COR-L47 (cell line): ENCODE measurements at places on chromosomes 5 and 9.
A peak's percentile ranks its signal among the peaks of the same experiment; 100 is the strongest.

DNA sequence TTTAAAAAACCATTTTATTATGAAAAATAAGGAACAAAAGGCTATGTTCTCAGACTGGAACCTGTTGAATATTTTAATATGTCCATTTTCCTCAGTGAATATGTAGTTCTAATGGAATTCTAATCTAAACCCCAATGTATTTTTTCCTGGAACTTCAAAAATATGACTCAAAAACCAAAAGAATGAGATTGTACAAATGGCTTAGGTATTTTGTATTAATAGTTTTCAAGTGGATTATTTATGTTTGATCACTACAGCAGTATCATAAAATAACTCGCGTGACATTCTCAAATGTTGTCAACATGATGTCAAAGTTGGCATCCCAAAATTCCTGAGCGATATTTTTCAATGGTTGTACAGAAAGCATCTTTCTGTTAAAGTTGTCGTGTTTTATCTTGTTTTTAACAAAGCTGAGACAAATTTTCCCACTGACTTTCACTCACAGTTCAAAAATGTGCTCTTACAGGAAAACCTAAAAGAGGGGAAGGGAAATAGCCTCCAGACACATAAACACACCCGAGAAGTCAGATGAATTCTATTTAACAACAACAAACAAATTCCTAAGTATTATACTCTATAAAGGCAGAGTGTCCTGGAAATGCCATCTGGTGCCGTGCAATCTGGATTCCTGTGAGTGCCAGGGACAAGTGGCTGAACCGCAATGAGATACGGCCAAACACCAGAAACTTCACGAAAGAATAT is 68.1 kb upstream of the TAS2R1 start:
- DNase-seq = no peak

- no peak for DNase-seq
Observed at GRCh38 chr5:172065431-172066065, 59.1 kb upstream of the FBXW11 start.

DNA sequence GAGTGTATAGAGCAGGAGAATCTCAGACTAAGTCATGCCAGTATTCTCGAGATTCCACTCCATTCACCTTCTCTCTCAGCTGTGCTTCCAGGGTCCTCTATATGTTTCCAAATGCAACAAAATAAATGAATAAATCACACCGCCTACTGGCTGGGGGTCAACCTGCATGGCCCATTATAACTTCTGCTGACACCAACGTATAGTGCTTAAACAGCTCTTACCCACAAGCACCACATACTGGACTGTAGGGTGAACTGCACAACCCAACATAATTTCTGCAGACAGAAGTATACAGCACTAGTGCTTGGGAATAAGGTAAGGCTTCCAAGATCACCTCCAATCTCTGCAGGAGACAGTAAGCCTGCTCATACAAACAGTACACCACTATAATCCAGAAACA is 33.1 kb upstream of the HTR4 start:
- no peak for DNase-seq

GRCh38 chr5:181188700-181189362 is 16.2 kb downstream of the TRIM7 start:
- DNase-seq = no peak

GRCh38 chr5:67607958-67608357 is 411.4 kb upstream of the CD180 start:
- no peak for DNase-seq

DNA sequence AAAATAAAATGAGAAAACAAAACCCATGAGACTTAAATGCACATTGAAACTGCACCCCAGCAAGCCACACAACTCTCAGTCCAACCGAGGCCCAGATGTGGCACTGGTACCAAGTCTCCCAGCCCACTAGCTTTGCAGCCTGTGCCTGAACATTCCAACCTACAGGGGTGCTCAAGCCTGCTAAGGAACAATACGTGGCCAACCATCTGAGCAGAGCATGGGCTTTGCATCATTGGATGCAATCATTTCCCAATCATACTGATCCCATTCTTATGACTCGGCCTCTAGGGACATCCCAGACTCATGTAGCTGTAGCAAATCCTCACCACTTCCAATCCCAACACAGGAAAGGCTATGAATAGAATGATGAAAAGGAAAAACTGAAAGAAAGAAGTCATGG is 297.2 kb downstream of the SPOCK1 start:
- no peak for DNase-seq

DNA sequence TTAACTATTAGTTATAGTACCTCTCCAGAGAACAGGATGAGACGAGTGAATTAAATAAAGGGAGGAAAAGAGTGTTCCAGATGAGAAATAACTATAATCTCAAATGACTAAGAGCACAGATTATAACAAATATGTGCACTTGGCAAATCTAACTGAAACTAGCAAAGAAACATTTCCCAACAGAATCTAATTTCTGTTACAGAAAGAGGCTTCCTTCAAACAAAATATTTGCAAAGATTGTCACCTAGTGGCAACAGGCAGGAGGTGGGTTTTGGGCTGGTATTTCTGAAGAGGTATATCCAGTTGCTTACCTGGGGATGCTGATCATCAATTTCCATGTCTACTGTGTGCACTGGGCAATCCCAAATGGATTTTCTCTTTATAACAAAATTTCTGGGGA is 5.6 kb upstream of the SPDL1 start:
- no peak for DNase-seq

DNA sequence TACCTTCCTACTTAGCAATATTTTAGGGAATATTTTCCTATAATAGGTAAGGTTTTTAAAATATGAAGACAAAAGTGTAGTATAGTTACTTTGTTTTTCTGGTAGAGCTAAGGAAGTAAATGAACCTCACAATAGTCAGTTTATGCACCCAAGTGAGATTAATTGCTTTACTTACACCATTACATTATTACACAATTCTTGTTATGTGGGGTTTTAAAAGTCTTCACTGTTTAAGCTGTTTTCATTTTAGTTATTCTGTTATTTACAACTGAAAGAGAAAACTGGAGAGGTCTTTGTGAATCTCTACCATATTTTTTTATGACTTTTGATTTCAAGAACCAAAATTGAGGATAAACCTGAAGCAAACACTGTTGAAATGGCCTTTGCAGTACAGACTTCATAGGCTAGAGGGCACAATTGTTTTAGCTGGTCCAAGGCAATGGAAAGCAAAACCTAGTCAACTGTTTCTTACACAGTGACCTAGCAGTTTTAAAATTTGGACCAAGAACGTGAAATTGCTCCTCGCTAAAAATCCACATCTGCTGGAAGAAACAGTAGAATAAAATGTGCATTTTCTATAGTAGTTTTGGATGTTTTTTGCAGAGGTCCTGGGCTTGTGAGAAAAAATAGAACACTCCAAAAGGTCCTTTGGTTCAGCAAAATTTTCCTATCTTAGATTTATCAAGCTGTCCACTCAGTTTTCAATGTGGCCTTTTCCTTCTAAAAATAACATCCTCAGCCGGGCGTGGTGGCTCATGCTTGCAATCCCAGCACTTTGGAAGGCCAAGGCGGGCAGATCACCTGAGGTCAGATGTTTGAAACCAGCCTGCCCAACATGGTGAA is 66.4 kb upstream of the FER start:
- peak; percentile 56 for DNase-seq

GRCh38 chr9:133227242-133227860 is 18.3 kb upstream of the OBP2B start:
- DNase-seq = no peak

DNA sequence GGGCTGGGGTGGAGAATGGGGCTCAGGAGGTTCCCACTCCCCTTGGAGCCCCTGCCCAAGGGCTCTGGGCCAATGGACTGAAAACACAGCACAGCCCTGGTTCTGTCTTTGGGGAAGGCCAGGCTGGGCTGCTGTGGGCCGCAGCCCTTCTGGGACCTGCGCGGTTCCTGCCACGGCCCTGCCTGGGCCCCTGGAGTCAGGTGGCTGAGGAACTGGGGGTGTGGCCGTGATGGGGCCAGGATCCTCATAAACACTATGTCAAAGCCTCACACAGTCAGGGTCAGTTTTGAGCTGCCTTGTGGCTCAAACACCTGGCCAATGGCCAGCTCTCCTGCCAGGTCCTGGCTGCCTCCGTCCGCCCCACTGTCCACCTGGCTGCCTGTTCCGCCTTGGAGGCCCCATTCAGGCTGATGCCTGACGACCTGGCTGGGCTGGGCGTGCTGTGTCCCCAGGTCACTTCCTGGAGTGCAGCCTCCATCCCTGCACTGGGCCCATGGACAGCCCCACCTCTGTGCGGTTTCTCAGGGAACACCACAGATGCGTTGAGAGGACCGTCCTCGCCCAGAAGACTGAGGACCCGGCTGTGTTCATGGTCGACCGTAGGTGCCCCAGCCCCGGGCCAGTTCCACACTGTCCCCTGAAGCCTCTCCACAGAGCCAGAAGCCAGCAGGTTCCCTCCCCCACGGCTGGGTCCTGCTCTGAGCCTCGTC is 27.5 kb downstream of the PAEP start:
- no peak for DNase-seq

DNA sequence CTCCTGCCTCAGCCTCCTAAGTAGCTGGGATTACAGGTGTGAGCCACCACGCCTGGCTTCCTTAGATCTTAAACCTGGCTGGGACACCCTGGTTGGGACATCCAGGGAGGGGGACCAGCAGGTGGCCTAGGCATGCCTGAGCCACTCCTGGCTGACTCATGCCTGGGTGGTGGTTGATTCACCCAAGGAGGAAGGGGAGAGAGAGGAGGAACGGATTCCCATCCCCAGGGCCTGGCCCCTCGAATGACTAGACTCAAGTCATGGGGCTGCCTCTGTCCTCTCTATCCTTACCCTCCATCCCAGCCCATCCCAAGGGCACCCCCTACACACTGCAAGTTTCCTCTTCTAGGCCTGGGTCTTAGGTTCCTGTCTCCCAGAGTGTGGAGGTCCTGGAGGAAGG is 12.7 kb downstream of the EEIG1 start:
- DNase-seq = no peak

GRCh38 chr5:57179262-57180200 is 5.7 kb downstream of the GPBP1 start:
- no peak for DNase-seq

DNA sequence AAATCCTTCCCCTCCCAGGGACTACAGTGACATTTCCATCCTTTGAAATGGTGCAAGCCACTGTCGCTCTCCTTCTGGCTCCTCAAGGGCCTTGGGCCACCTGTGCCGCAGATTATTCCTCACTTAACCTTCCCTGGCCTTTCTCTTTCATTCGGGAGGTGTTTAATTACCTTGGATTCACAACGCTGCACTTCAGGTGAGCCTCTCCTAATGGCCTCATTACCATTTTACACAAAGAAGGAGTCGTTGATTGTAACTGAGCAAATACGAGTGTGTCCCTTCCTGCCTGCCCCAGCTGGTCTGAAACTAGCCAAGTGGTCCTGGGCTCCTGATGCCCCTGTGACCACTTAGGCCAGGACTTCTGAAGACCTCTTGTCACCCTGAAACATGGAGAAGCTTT is 205.0 kb downstream of the CRB2 start:
- peak; percentile 81 for DNase-seq

GRCh38 chr5:158198636-158199035 is 339.7 kb upstream of the CLINT1 start:
- DNase-seq = no peak

- no peak for DNase-seq
Observed at GRCh38 chr5:58998544-58998943, 415.7 kb downstream of the RAB3C start.

GRCh38 chr5:57185313-57185712 is 11.5 kb downstream of the GPBP1 start:
- no peak for DNase-seq

DNA sequence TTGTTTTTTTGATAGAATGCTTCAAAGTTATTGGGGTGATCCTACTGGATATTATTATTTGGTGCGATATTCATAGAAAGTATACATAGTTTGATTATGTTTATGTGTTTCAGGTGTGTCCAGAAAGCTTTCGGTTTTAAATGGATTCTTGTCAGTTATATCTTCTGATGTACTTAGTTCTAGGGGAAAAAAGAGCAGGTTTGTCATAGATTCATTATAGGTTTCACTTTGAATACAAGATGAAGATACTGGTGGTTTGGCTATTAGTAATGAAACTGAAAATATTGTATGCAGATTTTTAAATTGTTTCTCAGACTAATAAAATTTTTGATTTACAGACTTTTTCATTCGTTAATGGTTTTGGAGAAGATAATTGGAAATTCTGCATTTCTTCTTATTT is 98.9 kb downstream of the MAN2A1 start:
- no peak for DNase-seq

- no peak for DNase-seq
Observed at GRCh38 chr9:78131969-78132700, 100.5 kb upstream of the GNAQ start.

DNA sequence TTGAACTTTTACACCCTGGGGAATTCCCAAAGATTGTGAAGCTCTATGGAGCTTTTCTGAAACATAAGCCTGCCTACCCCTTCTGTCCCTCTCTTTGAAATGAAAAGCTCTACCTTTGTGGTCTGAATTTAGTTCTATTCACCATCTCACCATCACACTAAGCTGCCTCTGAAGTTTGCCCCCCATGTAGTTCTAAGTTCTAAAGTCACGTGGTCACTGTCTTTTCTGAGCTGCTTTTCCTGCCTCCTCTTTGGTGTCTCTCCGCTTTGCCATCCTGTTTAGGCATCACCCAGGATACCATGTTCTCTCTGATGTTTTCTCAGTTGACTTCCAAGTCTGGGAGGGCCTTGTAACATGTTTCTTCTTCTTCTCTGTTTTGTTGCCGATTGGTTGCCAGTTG is 2206.6 kb downstream of the MAT2B start:
- DNase-seq = no peak

DNA sequence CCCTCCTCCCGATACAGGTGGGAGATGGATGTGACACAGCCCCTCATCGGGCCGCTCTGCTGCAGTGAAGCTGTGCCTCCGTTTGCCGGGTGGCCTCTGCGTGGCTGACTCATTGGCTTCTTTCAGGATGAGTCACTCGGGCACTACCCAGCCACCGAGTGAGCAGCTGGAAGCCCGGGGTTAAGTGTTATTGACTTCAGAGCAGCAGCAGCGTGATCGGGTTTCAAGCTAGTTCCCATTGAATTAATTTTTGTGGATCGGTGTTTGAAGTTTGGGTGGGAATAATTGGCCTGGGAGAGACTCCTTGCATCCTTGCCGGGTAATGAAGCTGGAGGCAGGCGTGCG is 266.4 kb upstream of the IRX4 start:
- no peak for DNase-seq

DNA sequence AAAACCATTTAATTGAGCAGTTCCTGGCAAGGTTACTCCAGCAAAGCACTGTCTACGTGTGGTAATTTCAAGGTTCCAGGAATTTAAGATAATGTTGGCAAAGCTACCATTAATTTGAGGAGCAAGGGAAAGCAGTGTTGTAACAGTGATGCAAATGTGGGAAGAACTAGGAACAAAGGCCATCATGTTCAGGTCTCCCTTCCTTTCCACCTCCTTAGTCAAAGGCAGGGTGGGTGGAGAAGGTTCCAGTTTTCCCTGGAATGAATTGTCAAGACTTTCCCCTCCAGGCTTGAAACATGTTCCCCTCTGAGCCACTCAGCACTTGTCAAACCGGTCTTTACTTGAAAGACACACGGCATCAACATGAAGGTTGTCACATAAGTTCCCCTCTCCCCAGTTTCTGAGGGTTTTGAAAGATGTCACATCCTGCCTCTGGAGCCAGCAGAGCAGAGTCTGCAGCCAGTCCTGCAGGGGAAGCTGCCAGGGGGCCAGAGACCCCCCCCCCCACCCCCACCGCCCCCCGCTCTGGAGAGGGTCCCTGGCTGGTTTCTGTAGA is 226.0 kb downstream of the GAS1 start:
- no peak for DNase-seq

GRCh38 chr5:126538579-126538978 is 56.4 kb downstream of the ALDH7A1 start:
- DNase-seq = no peak

- no peak for DNase-seq
Observed at GRCh38 chr9:1606253-1606652, 408.9 kb upstream of the SMARCA2 start.

GRCh38 chr5:9505225-9505624 is 40.6 kb downstream of the SEMA5A start:
- DNase-seq = no peak
